ENCODE measurements at places on chromosomes 3 and 15.

DNA sequence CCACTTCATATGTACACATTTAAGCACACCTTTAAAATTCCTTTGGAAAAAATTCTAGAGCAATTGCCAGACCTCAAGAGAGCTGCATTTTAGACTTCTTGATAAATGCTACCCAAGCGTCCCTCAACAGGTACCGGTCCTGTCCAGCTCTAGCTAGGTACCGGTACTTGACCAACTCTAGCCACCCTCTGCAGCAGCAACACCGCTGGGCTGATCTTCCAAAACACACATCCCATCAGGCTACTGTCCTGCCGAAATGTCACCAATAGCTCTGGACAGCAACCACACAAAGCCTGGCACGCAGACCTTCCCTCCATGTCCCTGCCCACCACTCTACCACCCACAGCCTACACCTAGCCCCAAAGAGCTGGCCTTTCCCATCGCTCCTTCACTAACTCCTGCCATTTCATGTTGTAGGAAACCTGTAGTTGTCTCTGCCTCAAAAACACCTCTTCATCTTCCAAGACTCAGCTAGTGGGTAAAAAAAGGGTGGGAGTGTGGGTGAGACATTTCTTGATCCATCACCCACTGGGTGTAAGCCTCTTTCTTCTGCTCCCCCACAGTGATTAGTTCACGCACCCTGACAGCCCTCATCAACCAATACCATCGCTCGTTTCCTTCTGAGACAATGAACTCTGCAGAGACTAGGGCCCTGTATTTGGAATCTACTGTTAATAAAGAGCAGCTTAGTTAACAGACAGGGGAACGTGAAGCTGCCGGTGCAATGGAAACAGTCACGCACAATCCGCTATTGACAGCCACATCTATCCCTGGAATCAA lies 6.8 kb downstream of the CHSY1 start:
- no peak for DNase-seq

GRCh38 chr3:194350726-194351071 lies 429 bp downstream of the CPN2 start:
- DNase-seq = no peak

GRCh38 chr15:38871638-38872037 lies 307.0 kb upstream of the RASGRP1 start:
- no peak for DNase-seq

DNA sequence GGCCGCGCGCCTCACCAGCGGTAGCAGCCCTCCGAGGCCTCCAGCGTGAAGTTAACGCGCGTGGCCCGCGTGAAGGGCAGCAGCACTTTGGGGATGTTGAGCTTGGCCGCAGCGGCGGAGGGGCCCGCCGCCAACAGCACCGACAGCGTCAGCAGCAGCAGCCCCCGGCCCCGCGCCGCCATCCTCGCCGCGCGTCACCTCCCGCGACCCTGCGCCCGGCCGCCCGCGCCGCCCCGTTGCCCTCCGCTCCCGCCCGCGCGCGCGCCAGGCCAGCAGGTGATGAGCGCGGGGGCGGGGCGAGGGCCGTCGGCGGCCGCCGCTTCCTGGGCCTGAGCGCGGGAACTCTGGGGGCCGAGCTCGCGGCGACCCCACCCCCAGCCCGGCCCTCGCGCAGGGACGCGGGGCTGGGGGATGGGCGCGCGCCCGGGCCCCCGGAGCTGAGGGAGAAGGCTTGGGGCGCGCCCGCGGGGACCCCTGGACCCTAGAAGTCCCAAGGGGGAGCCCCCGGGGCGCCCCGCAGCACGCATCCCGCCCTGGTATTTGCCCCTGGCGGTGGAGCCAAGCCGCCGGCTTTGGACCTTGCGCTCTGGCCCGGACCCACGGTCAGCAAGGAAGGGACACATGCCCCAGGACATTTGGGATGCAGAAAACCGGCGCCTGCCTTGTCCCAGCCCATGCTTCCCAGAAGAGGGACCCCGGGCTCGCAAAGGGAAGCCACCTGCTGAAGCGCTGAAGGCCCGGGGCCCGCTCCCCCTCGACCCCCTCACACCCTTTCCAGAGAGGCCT lies at the start of gene NUP210:
NUP210 (minus strand) TSS at position 278 of the 786 bp plus-strand sequence; CDS start at position 182, 96 bp downstream.
- peak; percentile 4 for DNase-seq

GRCh38 chr3:90102146-90102545 lies 994.7 kb downstream of the EPHA3 start:
- DNase-seq = no peak

- DNase-seq = no peak
Observed at GRCh38 chr3:138383715-138384465, 35.5 kb downstream of the MRAS start.

GRCh38 chr3:51389423-51390183 lies 1.5 kb upstream of the RBM15B start:
- DNase-seq = peak; percentile 51

DNA sequence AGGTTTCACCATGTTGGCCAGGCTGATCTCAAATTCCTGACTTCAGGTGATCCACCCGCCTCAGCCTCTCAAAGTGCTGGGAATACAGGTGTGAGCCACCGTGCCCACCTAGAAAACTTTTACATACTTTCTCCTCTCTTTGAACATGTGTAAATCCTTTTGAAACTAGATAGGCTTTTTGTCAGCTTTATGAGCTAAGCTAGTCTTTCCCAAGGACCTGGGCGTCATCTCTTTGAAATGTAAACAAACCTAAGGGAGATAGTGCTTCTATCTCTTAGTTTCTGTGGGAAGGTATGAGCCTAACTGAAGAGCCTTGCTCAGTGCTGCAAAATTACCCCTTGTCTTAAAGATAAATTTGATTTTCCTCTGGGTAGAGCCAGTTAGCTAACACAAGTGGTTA lies 4.8 kb downstream of the CX3CR1 start:
- DNase-seq = no peak

GRCh38 chr3:170494766-170495165 lies 76.1 kb downstream of the CLDN11 start:
- DNase-seq = no peak

Data from Kasumi-1 (cell line).